Activated CD8-positive, alpha-beta memory T cell treated with anti-CD3 and anti-CD28 coated beads for 48 hours (primary cell): ENCODE measurements at places on chromosomes 7 and 10.

- DNase-seq: no peak
Measured at GRCh38 chr7:94888551-94888950, 18.8 kb upstream of the PPP1R9A start.

DNA sequence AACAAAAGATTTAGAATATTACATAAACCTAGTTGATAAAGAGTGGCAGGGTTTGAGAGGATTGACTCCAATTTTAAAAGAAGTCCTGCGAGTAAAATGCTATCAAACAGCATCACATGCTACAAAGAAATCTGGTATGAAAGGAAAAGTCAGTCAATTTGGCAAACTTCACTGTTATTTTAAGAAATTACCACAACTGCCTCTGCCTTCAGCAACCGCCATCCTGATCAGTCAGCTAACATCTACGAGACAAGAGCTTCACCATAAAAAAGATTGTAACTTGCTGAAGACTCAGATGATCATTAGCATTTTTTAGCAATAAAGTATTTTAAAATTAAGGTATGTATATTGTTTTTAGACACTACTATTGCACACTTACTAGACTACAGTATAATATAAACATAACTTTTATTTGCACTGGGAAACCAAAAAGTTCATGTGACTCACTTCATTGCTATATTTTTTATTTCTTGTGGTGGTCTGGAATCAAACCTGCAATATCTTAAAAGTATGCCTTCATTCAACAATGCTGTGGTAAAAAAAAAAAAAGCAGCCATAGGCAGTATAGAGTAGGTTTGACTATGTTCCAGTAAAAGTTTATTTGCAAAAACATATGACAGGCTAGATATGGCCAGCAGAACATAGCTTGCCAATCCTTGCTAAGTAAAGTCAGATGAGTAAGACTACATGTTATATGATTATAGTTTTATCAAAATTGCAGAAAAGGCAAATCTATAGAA lies 74.4 kb downstream of the GLCCI1 start:
- no peak for DNase-seq

DNA sequence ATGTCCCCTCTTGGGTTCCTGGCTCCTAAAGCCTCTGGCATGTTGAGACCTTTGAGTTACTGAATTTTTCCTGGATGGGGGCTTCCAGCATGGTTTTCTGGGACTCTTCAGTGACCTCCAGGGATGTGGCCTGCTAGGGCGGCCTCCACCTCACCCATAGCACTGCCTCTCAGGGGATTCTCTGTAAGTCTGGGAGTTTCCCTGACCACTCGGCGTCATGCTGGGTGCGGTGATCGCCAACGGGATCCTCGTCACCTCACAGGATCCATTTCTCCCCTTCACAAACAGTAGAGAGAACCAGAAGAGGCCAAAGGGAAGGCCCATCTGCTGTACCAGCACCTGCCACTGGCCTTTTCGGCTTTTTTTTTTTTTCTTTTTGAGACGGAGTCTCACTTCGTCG lies 84.3 kb downstream of the NPTX2 start:
- no peak for DNase-seq

- no peak for DNase-seq
Measured at GRCh38 chr7:129169686-129170440, 18.6 kb upstream of the SMO start.

DNA sequence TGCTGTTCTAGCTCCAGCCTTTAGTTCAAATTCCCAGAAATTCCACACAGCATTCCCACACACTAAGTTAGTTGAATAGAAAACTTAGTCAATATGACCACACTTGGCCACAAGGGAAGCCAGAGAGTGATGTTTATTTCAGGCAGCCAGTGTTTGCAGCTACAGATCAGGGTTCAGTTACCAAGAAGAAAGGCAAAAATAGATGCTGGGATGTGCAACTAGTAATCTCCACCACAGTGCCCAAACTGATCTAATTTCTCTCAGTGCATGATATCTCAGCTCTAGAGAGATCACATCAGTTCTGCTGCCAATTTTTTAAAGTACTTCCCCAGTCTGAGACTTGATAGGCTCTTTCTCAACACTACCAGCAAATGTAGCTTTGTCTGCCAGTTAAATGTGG lies 17.6 kb downstream of the SLF2 start:
- no peak for DNase-seq

DNA sequence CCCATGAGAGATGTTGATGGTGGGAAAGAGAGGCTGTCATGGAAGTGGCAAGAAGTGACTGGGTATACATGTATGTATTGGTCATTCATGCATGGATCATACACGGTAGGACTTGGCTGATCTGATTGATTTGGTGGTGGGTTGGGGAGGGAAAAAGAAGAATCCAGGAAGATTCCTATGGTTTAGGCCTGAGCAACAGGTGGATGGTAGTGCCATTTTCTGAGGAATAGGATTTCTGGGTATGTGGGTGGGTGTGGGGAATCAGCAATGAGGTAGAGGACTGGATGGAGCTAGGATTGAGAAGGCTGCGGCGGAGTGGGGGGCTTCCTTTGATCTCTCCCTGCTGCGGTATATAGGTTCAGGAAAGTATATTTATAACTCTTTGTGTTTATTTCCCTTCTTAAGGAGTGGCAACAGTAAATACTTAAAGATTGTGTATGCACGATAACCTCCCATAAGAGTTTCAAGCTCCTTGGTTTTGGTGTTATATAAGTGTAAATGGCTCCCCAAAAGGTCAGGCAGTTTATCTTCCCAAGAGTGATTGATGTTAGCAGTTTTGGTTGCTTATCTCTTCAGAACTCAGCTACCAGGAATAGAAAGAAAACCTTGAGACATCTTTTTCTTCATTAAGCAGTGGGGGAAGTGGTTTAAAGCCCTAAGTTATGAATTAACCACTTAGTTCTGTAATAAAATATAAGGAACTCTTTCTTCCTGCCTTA lies 100.1 kb downstream of the LSMEM1 start:
- DNase-seq: no peak

- DNase-seq: no peak
Measured at GRCh38 chr7:100509231-100509630, 25.5 kb downstream of the NYAP1 start.

- DNase-seq: no peak
Measured at GRCh38 chr10:22620140-22620857, 94.1 kb downstream of the PIP4K2A start.

DNA sequence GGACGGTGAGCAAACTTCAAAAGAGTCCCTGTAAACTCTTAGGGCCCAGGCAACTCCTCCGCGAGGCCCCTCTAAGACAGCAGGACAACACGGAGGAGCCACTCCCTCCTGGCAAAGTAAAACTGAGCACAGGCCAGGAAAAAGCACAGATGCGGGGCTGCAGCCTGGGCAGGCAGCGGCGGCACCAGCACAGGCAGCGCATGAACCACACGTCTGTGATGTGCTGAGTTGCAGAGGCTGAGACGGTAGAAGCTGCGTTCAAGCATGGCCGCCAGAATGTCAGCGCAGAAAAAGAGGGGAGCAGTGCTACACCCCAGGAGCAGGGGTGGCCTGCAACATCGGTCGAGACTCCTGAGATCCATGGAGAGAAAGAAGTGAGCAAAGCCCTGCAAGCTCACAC lies 46.1 kb upstream of the STK17A start:
- DNase-seq: no peak

- no peak for DNase-seq
Measured at GRCh38 chr10:70007116-70007820, 45.4 kb upstream of the MACROH2A2 start.

GRCh38 chr10:89845541-89846280 lies 144.3 kb downstream of the KIF20B start:
- no peak for DNase-seq

GRCh38 chr10:95697429-95697828 lies 3.7 kb upstream of the TCTN3 start:
- DNase-seq: no peak

GRCh38 chr10:87541114-87541513 lies 36.4 kb downstream of the MINPP1 start:
- DNase-seq: no peak

GRCh38 chr7:25559581-25560367 lies 331.5 kb upstream of the NPVF start:
- no peak for DNase-seq
